Thymus (tissue), 14 donors: ENCODE measurements at places on chromosomes 16 and 17. TPM values are rescaled to one million over a fixed set of nuclear protein-coding genes. Genes with fewer than 3 reads are reported as not detected.

- DNase-seq, result no peak
These were observed 96.6 kb upstream of the SMIM36 start for GRCh38 chr17:55607731-55608341.

GRCh38 chr16:22318690-22319358, 21.6 kb downstream of the POLR3E start:
- DNase-seq, result no peak

GRCh38 chr17:77247048-77247541, 106.3 kb downstream of the SEC14L1 start:
- peak; percentile 74 for DNase-seq

DNA sequence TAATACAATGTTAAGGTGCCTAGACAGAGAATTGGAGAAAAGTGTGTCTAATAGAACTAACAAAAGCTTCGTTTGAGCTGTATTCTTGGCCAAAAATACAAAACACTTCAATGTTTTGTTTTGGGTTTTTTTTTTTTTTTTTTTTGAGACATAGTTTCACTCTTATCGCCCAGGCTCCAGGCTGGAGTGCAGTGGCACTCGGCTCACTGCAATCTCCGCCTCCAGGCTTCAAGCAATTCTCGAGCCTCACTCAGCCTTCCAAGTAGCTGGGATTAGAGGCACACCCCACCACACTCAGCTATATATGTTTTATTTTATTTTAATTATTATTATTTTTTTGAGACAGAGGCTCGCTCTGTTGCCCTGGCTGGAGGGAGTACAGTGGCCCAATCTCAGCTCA, 38.3 kb upstream of the CARMIL2 start:
- DNase-seq, result no peak

DNA sequence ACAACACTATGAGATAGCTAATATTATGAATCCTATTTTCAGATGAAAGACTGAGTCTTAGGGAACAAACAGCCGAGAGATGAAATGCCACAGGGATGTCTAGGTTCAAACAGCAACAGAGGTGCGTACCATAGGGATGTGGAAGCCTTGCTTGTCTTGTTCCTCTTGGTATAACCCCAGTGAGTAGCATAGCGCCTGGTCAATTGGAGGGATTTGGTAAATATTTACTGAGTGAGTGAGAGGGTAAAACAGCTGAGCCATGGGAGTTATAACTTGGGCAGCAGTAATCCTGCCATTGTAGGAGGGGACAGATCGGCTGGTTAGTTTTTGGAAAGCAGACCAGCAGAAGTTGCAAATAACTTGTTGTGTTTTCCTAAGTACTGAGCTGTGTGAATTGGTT, 80.2 kb downstream of the WWOX start:
- DNase-seq, result no peak

- DNase-seq, result peak; percentile 74
These were observed 1.6 kb upstream of the N4BP1 start for GRCh38 chr16:48611329-48612137.

SPATA22 gene
- total RNA-seq, result 0.33 TPM

GPR179 gene
- total RNA-seq, result 0.05 TPM

CNTNAP1 gene
- total RNA-seq, result 0.76 TPM

ARHGAP44 gene
- total RNA-seq, result 0.61 TPM

RNF135 gene
- 6.7 TPM for total RNA-seq

KRT13 gene
- 81.7 TPM for total RNA-seq
